ENCODE measurements at places on chromosomes 13 and 19.

DNA sequence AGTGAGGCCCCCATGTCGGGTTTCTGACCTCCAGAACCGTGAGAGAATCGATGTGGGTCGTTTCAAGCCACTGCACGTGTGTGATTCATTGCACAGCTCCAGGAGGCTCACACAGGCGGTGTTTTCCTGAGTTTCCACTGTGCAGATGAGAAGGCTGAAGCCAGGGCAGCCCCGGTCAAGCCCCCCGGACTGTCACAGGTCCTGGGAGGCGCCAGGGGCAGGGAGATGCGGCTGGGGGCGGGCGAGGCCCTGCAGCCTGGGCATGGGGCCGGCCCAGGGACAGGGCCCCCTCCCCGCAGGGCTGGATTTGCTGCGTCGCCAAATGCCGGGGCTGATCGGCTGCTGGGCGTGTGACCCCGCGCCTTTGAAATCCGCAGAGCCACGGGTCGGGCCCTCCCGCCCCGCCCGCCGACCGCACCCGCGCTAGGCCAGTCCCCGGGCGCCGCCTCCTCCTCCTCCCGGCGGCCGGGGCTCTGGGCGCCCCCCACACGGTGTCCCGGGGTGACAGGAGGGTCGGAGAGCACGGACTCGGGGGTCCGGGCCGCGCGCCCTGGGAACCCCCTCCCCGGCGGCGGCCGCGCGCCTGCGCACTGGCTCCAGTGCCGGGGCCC is 9.9 kb upstream of the MKNK2 start:
- peaks cover 26% of the 10 kb centered on the region for H3K4me1 ChIP-seq
- H3K36me3 ChIP-seq, result peaks cover 13% of the 10 kb centered on the region
- peak overlapping the region; percentile 98 for H3K27ac ChIP-seq

DNA sequence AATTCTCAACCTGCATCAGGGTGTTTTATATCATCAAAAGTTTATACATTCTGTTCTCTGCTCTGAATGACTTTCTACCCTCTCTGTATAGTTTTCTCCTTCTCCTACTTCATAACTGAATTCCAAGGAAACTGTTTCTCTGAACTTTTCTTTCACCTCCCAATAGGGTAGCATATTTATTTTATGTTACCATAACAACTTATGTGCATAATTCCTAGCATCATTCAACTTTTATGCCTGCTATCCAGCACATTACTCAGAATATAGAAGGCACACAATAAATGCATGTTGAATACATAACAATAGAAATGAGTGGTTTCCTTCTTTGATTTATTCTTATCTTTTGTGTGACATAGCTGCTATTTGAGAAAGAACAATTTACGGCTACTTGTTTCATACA is 2385.0 kb downstream of the PCDH9 start:
- no peak for DNase-seq
- H3K27me3 ChIP-seq, result no peaks in the 10 kb centered on the region
- H3K4me3 ChIP-seq, result no peak overlapping the region
- no peaks in the 10 kb centered on the region for H3K36me3 ChIP-seq
- H3K4me1 ChIP-seq, result no peaks in the 10 kb centered on the region
- no peak overlapping the region for H3K27ac ChIP-seq

GRCh38 chr19:11821474-11822109 is 7.5 kb downstream of the ZNF440 start:
- no peaks in the 10 kb centered on the region for H3K27me3 ChIP-seq
- H3K4me1 ChIP-seq, result peaks cover 9% of the 10 kb centered on the region
- no peak overlapping the region for H3K27ac ChIP-seq
- H3K36me3 ChIP-seq, result peaks cover 2% of the 10 kb centered on the region
- no peak overlapping the region for H3K4me3 ChIP-seq
- no peak for DNase-seq

- H3K27me3 ChIP-seq, result no peaks in the 10 kb centered on the region
- peaks cover 30% of the 10 kb centered on the region for H3K36me3 ChIP-seq
- H3K27ac ChIP-seq, result peak overlapping the region; percentile 75
- peaks cover 19% of the 10 kb centered on the region for H3K4me1 ChIP-seq
- no peak for DNase-seq
These were observed 903 bp downstream of the PIN1 start for GRCh38 chr19:9836021-9836420.

DNA sequence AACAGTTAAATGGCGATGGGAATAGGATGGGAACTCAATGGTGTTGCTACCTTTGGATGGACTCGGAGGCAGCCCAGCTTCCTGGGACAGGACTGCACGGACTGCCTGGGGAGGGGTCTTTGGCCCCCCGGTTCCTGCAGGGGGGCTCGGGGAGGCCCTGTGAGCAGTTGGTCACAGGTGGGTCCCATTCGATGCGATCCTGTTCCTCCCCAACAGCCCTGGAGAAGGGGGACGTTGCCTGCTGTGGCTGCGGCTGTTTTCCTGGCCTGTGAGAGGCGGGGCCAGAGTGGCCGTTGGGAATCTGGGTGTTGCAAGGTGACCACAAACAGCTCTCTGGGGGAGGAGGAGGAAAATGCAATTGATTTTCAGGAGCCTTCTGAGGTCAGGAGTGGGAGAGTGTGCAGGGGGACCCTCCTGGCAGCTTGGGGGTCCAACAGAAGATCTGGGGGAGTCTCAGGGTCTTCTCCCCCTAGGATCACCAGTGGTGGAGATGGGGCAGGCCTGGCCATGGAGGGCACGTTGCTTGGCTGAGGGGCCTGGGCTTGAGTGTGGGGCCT is 1.9 kb upstream of the PLPPR3 start:
- H3K27me3 ChIP-seq, result peaks cover 12% of the 10 kb centered on the region
- peaks cover 13% of the 10 kb centered on the region for H3K36me3 ChIP-seq
- DNase-seq, result no peak
- H3K4me1 ChIP-seq, result no peaks in the 10 kb centered on the region
- no peak overlapping the region for H3K27ac ChIP-seq

GRCh38 chr19:13833330-13834243 is 38.3 kb downstream of the ZSWIM4 start:
- H3K27me3 ChIP-seq, result no peaks in the 10 kb centered on the region
- H3K4me3 ChIP-seq, result peak overlapping the region; percentile 89
- DNase-seq, result peak; percentile 93

- no peak overlapping the region for H3K27ac ChIP-seq
- no peak for DNase-seq
- H3K4me3 ChIP-seq, result no peak overlapping the region
- no peaks in the 10 kb centered on the region for H3K27me3 ChIP-seq
- H3K36me3 ChIP-seq, result no peaks in the 10 kb centered on the region
These were observed 162.5 kb downstream of the OLFM4 start for GRCh38 chr13:53191091-53191490.

GRCh38 chr13:66296875-66297274 is 933.3 kb downstream of the PCDH9 start:
- no peaks in the 10 kb centered on the region for H3K4me1 ChIP-seq
- no peak overlapping the region for H3K4me3 ChIP-seq
- no peak overlapping the region for H3K27ac ChIP-seq
- no peak for DNase-seq
- no peaks in the 10 kb centered on the region for H3K27me3 ChIP-seq

DNA sequence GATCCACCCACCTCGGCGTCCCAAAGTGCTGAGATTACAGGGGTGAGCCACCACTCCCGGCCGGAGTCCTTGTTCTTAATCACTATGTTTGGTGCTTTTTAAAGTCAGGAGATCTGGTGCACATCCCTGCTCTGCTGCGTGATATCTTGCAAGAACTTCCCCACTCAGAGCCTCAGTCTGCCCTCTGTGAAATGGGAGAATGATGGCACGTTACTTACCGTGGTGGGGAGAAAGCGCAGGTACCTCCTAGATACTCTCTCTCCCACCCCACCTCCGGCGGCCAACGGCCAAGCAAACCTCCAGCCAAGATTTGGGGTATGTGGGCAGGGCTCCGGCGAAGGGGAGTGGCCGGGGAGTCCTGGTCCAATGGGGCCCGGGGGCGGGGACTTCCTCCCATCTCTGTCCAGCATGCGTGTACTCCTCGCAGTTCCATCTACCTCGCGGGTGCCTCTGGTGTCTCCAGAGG is at the start of gene RYR1:
RYR1 (plus strand) TSS at position 424 of the 466 bp plus-strand sequence. CDS start 139 bp downstream, outside the sequence.
- H3K36me3 ChIP-seq, result no peaks in the 10 kb centered on the region
- H3K4me1 ChIP-seq, result peaks cover 11% of the 10 kb centered on the region
- H3K27ac ChIP-seq, result no peak within 1 kb of the TSS
- H3K4me3 ChIP-seq, result peak within 1 kb of the TSS; percentile 26
- DNase-seq, result no peak

GRCh38 chr13:43822969-43823368 is 36.2 kb upstream of the ENOX1 start:
- H3K36me3 ChIP-seq, result no peaks in the 10 kb centered on the region
- peaks cover 48% of the 10 kb centered on the region for H3K27me3 ChIP-seq
- H3K27ac ChIP-seq, result no peak overlapping the region
- no peaks in the 10 kb centered on the region for H3K4me1 ChIP-seq

DNA sequence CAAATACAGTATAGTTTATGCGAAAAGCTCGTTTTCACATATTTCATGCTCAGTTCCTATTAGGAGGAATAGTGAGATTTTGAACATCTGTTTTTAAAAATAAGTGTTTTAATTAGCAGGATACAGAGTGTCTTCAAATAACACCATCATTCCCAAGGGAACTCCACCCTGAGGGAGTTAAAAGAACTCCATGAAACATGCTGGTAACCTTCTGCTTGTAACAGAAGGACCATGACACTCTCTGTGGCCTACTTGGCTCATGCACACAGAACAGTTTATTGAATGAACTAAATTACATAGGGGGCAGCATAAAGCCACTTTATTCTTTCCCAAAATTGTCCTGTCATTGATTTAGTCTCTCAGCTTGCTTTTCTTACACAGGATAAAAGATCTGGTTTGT is 809.5 kb upstream of the SLITRK6 start:
- no peaks in the 10 kb centered on the region for H3K4me1 ChIP-seq
- H3K4me3 ChIP-seq, result no peak overlapping the region
- no peaks in the 10 kb centered on the region for H3K36me3 ChIP-seq
- no peak for DNase-seq
- no peak overlapping the region for H3K27ac ChIP-seq

DNA sequence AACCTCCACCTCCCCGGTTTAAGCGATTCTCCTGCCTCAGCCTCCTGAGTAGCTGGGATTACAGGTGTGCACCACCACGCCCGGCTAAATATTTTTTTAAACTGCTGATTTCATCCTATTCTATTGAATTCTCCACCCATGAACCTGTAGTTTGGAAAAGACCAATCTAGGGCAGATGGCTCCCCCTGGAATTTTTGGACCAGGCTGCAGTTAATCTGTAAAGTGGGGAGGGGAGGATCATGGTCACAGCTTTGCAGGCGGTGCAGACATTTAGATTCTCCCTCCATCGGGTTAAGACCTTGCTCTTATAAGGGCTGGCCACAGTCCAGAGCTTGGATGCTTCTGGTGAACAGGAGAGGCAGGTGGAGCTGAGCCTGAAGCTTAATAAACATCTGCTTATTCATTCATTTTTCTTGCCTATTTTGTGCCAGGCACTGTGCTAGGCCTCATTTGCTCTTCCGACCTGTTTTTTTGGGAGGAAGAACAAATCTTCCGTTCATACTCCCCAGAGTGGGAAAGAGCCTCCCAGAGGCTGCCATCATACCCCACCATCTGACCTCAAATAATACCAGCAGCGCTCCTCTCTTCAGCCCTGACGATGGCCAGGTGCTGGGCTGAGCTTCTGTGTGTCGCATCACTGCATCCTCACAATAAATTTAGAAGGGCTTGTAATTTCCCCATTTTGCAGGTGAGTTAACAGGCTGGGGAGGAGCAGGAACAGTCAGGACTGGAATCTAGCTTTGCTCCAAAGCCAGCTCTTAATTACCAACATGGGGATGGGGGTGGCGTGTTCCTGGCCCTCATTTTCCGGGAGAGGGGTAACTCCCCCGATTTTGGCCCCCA is 902 bp upstream of the CCDC106 start:
- no peak for DNase-seq
- H3K36me3 ChIP-seq, result peaks cover 19% of the 10 kb centered on the region
- H3K27me3 ChIP-seq, result peaks cover 15% of the 10 kb centered on the region
- no peak overlapping the region for H3K27ac ChIP-seq
- peak overlapping the region; percentile 69 for H3K4me3 ChIP-seq

GRCh38 chr19:49071860-49072547 is 495 bp downstream of the KCNA7 start:
- peaks cover 79% of the 10 kb centered on the region for H3K27me3 ChIP-seq
- peaks cover 17% of the 10 kb centered on the region for H3K4me1 ChIP-seq
- no peak overlapping the region for H3K4me3 ChIP-seq
- DNase-seq, result no peak
- H3K27ac ChIP-seq, result no peak overlapping the region

GRCh38 chr19:55101261-55101660 is 16.2 kb downstream of the PPP1R12C start:
- H3K4me1 ChIP-seq, result peaks cover 7% of the 10 kb centered on the region
- no peak overlapping the region for H3K4me3 ChIP-seq
- DNase-seq, result no peak
- H3K27ac ChIP-seq, result no peak overlapping the region
- peaks cover 15% of the 10 kb centered on the region for H3K36me3 ChIP-seq
- no peaks in the 10 kb centered on the region for H3K27me3 ChIP-seq

DNA sequence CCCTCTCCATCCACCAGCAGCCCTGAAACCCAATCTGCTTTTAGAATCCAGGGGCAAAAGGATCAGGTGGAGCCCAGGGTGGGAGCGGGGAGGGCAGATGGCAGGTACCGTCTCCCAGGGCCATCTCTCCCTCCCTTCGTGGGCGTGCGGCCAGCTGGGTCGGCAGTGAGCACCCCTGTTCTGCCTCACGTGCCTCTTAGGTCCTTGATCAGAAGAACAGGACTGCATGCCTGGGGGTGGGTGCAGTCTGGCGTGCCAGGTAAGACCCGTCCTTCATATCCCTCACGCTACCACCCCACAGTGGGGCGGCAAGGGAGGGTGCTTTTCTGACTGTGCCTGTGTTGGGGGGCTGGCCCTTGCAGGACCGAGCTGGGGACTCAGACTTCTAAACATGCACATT is 2.0 kb downstream of the SLC8A2 start:
- no peak overlapping the region for H3K27ac ChIP-seq
- no peak overlapping the region for H3K4me3 ChIP-seq
- peaks cover 4% of the 10 kb centered on the region for H3K36me3 ChIP-seq
- DNase-seq, result no peak

GRCh38 chr19:3178973-3179738 is 587 bp downstream of the S1PR4 start:
- peaks cover 47% of the 10 kb centered on the region for H3K36me3 ChIP-seq
- peak overlapping the region; percentile 94 for H3K4me3 ChIP-seq
- H3K4me1 ChIP-seq, result peaks cover 37% of the 10 kb centered on the region
- no peaks in the 10 kb centered on the region for H3K27me3 ChIP-seq
- H3K27ac ChIP-seq, result peak overlapping the region; percentile 85

DNA sequence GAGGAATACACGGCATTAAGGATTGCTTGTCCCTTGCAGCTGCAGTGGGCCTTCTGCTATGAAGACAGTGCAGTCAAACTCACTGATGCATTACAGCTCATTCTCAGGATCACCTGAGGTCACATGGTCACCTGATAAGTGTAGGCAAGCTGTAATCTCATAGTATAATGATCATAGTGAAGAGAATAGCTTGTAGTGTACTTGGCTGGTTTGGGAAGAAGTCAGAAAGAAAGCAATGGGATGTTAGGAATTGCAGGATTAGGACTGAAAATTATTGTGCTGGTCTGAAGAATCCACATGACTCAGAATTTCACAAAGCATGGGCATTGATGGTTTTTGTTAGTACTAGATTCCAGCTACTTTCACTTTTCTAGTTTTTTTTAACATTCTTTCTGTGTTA is 76.7 kb downstream of the MBNL2 start:
- no peak overlapping the region for H3K4me3 ChIP-seq
- peaks cover 31% of the 10 kb centered on the region for H3K4me1 ChIP-seq
- no peaks in the 10 kb centered on the region for H3K27me3 ChIP-seq
- DNase-seq, result no peak
- H3K27ac ChIP-seq, result no peak overlapping the region
